ENCODE measurements at places on chromosomes 1 and 21.
A peak's percentile ranks its signal among the peaks of the same experiment; 100 is the strongest.

GRCh38 chr21:42357307-42357706 lies 6.5 kb upstream of the TFF2 start:
- DNase-seq: no peak

DNA sequence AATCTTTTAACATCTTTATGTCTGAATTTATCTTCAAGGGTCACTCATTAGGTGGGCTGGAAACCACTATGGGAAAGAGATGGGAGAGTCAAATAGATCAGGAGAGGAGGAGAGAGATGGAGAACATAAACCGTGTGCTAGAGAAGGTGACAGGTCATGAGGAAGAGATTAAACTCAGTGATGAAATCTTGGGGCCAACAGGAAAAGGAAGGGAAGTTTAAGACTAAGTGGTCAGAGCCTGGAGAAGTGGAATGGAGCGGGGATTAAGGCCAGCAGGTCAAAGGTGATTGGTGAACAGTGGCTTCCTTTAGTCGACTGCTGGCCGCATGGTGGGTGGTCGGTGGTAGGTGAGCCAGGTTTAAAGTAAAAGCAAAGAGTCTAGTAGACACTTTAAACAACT lies 169.3 kb upstream of the IVNS1ABP start:
- no peak for DNase-seq

GRCh38 chr1:162487241-162487640 lies 10.4 kb upstream of the UHMK1 start:
- no peak for DNase-seq

DNA sequence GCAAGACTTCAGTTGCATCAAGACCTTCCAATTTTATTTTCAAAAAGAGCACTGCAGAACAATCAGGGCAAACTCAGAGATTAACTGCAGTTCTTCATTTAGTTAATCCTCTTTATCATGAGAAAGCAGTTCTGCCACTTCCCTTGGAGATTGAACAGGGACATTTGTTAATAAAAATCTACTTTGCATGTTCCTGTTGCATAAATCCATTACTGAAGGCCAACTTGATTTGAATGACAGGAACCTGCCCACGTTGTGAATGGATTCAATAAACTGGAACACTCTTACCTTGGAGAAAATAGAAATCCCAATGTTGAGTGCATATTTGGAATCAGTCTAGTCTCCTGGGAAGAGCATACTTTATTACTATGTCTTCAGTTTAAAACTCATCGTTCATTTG lies 19.6 kb upstream of the PLD5 start:
- DNase-seq: no peak

GRCh38 chr1:26932531-26932930 lies 11.0 kb downstream of the NUDC start:
- DNase-seq: no peak

GRCh38 chr1:36143424-36143823 lies 5.9 kb downstream of the TRAPPC3 start:
- DNase-seq: no peak

GRCh38 chr1:32353431-32353830 lies 8.9 kb downstream of the FAM229A start:
- no peak for DNase-seq

DNA sequence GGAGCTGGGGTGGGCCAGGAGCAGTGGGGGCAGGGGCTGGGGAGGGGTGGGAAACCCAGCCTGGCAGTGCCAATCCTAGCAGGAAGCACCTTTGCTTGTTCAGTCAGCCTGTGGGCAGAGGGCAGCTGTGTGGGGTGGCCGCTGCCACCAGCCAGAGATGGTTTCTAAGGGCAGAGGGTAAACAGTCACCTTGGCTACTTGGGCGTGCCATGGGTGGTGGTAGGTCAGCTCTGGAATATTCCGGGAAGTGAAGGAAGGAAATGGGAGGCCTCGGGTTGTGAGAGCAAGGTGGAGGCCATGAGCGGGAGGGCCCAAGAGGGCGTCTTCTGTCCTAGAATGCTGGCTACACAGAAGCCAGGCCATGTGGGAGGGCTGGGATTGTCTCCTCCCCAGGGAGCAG lies 20.7 kb upstream of the WNT4 start:
- DNase-seq: no peak

- DNase-seq: no peak
Measured at GRCh38 chr1:116754198-116754977, at the start of gene CD2. Gene CD2 (plus strand): TSS chr1:116754430. CDS start chr1:116754493, 63 bp downstream.

DNA sequence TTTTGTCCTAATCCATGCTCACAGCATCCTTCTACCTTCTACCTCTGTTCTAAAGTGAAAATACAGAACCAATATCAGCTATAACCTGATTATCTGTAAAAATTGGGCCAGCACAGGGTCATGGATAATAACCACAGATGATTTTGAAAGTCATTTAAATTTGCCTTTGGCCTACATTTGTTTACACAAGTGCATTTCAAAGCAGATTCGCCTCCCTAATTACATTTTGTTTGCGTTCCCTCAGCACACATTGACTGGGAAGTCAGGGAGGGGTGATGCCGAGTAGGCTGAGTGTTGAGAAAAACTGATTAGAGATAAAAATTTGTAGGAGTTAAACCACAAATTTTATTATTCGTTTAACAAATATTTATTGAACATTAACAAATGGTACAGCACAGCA lies 19.2 kb upstream of the RGS8 start:
- DNase-seq: no peak

DNA sequence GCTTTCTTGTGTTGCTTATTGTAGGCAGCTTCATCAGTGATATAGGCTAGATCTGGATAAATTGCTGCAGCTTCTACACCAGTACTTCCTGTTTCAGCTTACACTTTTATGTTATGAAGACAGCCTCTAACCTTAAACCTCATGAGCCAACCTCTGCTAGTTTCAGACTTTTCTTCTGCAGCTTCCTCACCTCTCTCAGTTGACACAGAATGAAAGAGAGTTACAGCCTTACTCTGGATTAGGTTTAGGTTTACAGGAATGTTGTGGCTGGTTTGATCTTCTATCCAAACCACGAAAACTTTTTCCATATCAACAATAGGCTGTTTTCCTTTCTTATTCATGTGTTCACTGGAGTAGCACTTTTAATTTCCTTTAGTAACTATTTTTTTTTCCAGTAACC lies 76.9 kb upstream of the RNPC3 start:
- DNase-seq: no peak

GRCh38 chr21:36028127-36029069 lies 31.9 kb downstream of the SETD4 start:
- peak; percentile 56 for DNase-seq

- DNase-seq: no peak
Measured at GRCh38 chr1:214285610-214286440, 4.9 kb downstream of the SMYD2 start.

- DNase-seq: no peak
Measured at GRCh38 chr1:3016641-3017439, 4.4 kb upstream of the ACTRT2 start.

DNA sequence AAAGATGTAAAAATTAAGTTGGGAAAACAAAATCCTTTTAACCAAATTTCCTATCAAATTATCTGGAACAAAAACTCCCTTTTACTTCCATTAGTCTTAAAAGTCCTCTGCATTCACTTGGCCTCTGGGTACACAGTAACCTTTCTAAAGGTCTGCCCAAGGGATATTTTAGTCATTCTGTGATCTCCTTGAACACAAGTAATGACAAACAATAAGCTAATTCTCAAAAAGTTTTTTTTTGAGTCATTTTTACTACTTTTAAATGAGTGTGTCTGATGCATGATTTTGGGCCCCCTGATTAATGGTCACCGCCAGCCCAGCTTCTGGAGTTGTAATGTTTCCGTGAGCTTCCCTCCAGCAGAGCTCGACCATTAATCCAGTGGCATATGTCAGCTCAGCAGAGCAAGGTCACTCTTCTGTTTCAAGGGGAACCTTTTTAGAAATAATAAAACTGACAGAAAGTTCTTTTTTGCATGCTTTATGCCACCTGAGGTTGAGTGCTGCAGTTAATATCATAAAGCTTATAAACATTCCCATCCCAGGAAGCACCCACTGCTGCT lies 14.3 kb downstream of the SAMSN1 start:
- DNase-seq: no peak

DNA sequence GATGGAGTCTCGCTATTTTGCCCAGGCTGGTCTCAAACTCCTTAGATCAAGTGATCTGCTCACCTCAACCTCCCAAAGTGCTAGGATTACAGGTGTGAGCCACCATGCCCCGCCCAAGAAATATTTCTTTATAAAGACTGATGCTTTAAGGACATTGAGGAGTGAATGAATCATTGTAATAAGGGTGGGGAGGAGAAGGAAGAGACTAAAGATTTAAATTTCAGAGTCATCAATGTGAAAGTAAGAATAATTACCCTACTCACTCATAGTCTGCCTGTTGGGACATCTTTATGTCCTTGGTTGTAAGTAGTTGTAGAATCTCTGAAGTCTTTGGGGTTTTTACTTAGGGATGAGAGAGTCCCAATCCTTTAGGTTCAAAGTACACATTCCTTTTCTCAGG lies 7.3 kb downstream of the KDM1A start:
- DNase-seq: no peak

GRCh38 chr1:190957565-190957964 lies 479.9 kb upstream of the BRINP3 start:
- DNase-seq: no peak
